ENCODE measurements at places on chromosomes 3 and 15. TPM values are rescaled to one million over a fixed set of nuclear protein-coding genes. Genes with fewer than 3 reads are reported as not detected.
A peak's percentile ranks its signal among the peaks of the same experiment; 100 is the strongest.

- no peaks in the 10 kb centered on the region for H3K27me3 ChIP-seq
- H3K4me3 ChIP-seq: no peak overlapping the region
- no peak overlapping the region for H3K27ac ChIP-seq
- H3K4me1 ChIP-seq: no peaks in the 10 kb centered on the region
- DNase-seq: peak; percentile 24
Measured at GRCh38 chr15:68897016-68897415, 33.3 kb upstream of the SPESP1 start.

Gene ST8SIA2
- 0.57 TPM for total RNA-seq

Gene AADACL2
- total RNA-seq: 0.33 TPM

- no peak for DNase-seq
- no peak overlapping the region for H3K4me3 ChIP-seq
- no peaks in the 10 kb centered on the region for H3K27me3 ChIP-seq
- no peaks in the 10 kb centered on the region for H3K4me1 ChIP-seq
Measured at GRCh38 chr3:114527036-114527644, 233.3 kb downstream of the TIGIT start.

All from esophagus muscularis mucosa (tissue), 4 donors.